GOT3 (cell line): ENCODE measurements at places on chromosomes 12 and 14.
A peak's percentile ranks its signal among the peaks of the same experiment; 100 is the strongest.

DNA sequence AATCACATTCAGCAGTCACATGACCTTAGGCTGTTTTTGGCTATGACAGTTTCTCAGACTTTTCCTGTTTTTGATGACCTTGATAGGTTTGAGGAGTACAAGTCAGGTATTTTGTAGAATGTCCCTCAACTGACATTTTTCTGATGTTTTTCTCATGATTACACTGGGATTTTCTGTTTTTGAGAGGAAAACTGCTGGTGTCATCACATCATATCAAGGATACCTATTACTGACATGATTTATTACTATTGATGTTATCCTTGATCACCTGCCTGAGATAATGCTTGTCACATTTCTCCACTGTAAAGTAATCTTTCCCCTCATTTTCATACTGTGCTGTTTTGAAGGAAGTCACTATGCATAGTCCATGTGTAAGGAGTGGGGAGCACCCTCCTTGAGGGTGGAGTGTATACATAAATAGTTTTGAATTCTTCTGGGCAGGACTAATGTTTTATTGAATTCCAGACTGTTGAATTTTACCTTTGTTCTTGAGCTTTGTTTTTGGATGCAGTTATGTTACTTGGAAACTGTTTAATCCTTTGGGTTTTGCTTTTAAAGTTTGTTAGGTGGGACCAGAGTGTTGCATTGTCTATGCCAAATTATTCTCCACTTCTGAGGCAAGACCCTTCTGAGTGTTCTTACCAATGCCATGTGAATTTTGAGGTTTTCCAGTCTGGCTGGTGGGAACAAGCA lies 444.5 kb upstream of the FAR2 start:
- DNase-seq, result no peak

GRCh38 chr12:132954471-132955048 lies 1.5 kb downstream of the ZNF605 start:
- no peak for DNase-seq

GRCh38 chr12:124719231-124719630 lies 144.4 kb downstream of the SCARB1 start:
- DNase-seq, result no peak

GRCh38 chr12:2233034-2233433 lies 180.2 kb downstream of the CACNA1C start:
- no peak for DNase-seq

- DNase-seq, result no peak
Observed at GRCh38 chr12:40889329-40889728, 197.1 kb downstream of the CNTN1 start.

DNA sequence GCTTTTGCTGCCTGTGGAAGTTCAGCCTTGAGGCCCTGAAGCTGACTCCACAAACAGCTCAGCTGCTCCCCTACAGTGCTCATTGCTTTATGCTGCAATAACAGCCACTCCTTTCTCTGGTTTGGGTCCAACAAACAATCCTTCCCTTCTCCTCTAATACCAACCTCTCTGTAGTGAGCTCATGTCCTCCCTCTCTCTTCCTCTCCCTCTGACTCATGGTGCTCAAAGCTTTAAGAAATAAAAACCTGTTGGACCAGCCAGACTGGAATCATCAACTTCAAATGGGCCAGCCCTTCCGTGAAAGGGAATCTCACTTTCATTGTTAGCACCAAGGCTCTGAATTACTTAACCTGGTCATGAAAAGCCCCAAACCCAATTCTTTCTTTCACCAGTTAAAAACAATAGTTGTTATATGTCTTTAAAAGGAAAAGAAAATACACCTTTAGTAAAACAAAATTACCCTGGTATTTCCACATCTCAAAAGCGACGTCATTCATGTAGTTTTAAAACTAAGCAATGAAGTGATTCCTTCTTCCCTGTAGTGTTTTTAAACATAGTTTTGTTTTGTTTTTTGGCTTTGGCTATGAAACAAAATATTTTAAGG lies 126.4 kb downstream of the DUSP6 start:
- DNase-seq, result no peak

DNA sequence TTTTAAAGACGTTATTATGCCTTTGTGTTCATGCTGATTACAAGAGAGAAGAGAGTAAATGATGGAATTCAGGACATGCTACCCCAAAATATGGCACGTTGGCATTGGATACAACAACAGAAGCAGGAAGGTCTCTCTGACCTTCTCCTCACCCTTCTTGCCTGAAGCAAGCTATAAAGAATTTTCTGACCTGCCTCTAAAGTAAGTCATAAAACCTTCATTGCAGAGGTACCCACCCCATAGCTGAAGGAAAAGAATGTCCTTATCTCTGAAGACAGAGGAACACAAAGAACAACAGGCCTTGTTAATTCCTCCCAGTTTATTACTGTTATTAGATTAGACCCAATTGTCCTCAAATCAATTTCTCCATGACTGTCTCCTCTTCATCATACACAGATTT lies 176.2 kb downstream of the FBXL14 start:
- DNase-seq, result no peak

GRCh38 chr12:122884860-122885259 lies 11.1 kb downstream of the VPS37B start:
- DNase-seq, result no peak

GRCh38 chr12:52903855-52904508 lies 894 bp downstream of the KRT8 start:
- DNase-seq, result no peak

DNA sequence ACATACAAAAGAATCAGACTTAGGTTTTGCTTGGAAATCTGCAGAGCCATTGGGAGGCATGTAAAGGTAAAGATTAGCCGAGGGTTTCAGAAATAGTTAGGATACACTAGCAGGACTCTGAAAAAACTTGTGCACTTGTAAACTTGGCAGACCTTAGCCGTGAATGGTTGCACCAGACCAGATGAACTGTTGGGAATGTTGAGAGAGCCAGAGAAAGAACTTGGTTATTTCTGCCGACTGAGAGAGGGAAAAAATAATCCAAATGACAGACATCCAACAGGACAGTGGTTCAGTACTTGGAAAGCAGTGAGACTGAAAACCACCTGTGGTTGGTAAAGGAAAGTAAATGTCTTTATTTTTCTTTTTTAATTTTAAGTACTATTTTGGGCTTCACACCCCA lies 222.5 kb upstream of the DDHD1 start:
- no peak for DNase-seq

GRCh38 chr14:101882141-101882935 lies 82.0 kb upstream of the DYNC1H1 start:
- no peak for DNase-seq

- no peak for DNase-seq
Observed at GRCh38 chr12:56120158-56120846, 2.2 kb downstream of the ZC3H10 start.

- DNase-seq, result no peak
Observed at GRCh38 chr12:111405859-111406473, at the start of gene SH2B3. TSS of gene SH2B3 (plus strand) at chr12:111405923. CDS start at chr12:111418146, 12,223 bp downstream.

GRCh38 chr12:132356691-132357622 lies 27.6 kb upstream of the GALNT9 start:
- DNase-seq, result no peak

DNA sequence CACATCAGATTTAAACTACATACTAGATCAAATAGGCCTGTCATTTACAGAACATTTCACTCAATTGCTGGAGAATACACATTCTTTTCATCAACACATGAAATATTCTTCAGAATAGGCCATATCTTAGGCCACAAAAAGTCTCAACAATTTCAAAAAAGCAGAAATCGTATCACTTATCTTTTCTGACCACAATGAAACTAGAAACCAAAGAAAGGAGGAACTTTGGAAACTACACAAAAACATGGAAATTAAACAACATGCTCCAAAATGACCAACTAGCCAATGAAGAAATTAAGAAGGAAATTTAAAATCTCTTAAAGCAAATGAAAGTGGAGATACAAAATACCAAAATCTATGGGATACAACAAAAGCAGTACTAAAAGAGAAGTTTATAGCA lies 35.1 kb downstream of the PARP11 start:
- DNase-seq, result no peak

DNA sequence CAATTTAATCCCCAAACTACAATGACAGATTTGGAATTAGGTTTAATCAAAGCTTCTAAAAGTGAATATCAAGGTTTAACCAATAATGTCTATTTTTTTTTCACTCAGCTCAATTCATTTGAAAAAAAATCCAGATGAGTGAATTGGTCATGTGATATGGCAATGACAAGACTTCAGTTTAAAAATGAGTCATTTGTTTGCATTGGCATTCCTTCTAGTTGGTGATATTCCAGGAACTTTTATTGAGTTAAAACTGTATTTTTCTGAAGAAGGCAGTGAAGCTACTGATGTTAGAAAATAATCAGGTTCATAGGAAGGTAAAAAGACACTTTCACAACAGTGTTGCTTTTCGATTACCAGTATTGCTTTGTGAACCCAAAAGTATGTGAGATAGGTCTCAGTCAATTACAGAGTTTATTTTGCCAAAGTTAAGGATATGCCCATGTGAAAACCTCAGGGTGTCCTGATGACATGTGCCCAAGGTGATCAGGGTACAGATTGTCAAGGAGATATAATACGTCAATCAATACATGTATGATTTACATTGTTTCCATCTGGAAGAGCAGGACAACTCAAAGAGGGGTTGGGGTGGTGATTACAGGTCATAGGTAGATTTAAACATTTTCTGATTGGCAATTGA lies 1214.9 kb downstream of the GALC start:
- no peak for DNase-seq

- DNase-seq, result no peak
Observed at GRCh38 chr12:110582276-110583136, 612 bp downstream of the PPTC7 start.

DNA sequence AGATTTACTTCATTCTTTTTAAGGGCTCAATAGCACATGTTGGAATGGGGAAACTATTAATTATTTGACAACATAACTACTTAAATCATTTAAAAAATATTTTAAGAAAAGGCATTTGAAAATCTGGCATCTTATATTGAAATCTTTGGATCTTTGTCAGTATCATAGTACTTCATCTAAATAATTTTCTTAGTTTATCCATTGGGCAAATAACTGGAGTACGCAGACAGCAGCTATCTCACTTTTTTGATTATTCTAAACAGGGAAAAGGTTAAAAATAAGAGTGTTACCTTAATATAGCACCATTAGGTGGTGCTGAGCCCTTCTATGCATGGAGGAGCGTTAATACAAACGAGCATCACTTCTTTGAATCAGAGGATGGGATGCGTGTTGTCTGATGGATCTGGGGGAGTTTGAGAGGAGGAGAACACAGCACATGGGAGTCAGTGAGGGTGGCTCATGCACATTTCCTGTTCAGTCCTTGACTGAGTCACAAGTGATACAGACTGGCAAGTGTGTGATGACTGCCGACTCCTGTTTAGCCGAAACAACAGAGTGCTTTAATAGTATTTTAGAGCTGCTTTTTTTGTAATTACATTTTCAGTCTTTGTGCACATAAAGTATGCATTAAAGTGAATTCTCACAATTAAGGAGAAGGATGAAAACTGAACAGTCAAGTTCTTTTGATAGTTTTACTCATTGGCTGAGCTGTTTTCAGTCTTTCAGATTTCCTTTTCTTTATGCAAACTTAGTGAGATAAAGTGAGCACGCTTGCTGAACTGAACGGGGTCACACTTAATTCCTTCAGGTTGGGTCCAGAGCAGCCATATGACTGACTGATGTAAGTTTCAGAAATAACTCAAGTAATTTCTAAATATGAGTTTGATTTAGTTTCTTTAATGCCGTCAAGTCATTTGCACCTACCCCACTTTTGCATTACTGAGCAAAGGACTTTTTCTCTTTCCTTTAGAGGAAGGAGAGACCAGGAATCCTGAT lies 92.7 kb downstream of the DIP2B start:
- DNase-seq, result no peak

DNA sequence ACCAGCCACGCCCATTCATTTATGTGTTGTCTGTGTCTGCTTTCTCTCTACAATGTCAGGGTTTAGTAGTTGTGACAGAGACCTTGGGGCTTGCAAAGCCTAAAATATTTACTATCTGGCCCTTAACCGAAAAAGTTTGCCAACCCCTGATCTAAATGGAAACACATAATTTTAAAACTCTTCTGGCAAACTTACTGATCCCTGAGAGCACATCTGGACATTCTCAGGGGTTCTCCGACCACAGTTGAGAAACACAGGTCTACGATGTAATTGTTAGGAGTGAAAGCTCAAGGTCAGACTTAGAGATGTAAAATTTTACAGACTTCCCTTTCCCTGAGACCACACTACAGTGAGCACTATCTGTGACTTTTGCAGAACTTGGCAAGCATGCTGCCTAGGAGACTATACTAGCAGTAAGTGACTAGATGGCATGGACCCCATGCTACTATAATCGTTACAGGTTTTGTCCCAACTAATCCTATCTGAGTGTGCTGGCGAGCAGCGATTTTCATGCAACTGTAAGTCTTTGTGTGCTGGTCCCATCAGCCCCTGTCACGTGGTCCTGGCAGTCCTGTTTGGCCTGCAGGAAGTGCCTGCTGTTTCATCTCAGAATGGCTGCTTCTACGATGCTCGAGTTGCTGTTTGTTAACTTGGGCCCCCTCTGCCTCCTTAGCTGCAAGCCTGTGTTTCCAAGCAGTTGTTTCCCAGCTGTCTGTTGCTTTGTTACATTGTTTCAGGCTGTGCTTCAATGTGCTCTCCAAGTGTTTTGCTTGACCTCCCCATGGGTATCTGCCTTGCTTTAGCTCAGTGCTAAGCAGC lies 21.6 kb downstream of the TMTC2 start:
- DNase-seq, result no peak

GRCh38 chr12:3076730-3077571 lies at the start of gene TSPAN9:
TSS of gene TSPAN9 (plus strand) at chr12:3077379. CDS start at chr12:3201194, 123,815 bp downstream.
- DNase-seq, result peak; percentile 41

DNA sequence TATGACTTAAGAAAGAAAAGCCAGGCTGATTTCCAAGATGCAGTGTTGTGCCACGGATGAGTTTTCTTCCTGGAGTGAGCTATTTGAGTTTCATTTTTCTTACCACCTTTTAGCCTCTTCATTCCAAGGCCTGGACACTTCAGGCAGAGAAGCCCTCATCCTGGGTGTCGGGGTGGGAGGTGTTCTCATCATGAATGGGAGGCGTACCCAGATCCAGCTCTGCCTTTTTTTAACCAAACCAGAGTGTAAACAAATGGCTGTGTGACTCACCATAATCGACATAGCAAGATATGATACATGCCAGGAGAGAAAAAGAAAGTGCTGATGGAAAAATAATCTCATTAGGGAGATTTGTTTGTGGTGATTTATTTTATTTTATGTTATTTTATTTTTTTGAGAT lies 79.9 kb downstream of the ARF6 start:
- no peak for DNase-seq

DNA sequence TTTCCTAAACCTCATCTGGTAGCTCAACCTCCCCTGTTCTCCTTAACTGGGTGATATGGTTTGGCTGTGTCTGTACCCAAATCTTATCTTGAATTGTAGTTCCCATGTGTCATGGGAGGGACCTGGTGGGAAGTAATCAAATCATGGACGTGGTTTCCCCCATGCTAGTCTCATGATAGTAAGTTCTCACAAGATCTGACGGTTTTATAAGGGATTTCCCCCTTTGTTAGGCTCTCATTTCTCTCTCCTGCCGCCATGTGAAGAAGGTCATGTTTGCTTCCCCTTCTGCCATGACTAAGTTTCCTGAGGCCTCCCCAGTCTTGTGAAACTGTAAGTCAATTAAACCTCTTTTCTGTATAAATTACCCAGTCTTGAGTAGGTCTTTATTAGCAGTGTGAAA lies 19.5 kb downstream of the COX16 start:
- DNase-seq, result no peak

GRCh38 chr12:71469258-71469750 lies 29.7 kb downstream of the LGR5 start:
- no peak for DNase-seq
